ENCODE measurements at places on chromosomes 4 and X.

DNA sequence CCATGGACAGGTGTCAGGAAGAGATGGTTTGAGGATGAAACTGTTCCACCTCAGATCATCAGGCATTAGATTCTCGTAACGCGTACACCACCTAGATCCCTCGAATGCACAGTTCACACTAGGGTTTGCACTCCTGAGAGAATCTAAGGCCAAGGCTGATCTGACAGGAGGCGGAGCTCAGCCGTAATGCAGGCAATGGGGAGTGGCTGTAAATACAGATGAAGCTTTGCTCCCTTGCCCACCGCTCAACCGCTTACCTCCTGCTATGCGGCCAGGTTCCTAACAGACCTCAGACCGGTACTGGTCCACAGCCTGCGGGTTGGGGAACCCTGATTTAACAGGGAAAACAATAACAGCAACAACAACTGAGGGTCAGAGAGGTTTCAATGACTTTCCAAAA is 2.0 kb upstream of the TEC start:
- DNase-seq: no peak

GRCh38 chrX:102840871-102841705 is 96.0 kb upstream of the RAB40AL start:
- DNase-seq: no peak

- DNase-seq: no peak
These were observed 68.5 kb upstream of the DDX60 start for GRCh38 chr4:168387091-168387490.

GRCh38 chr4:181592221-181592745 is 650.9 kb upstream of the TENM3 start:
- no peak for DNase-seq

- no peak for DNase-seq
These were observed 155.8 kb upstream of the RAI2 start for GRCh38 chrX:18016941-18017340.

DNA sequence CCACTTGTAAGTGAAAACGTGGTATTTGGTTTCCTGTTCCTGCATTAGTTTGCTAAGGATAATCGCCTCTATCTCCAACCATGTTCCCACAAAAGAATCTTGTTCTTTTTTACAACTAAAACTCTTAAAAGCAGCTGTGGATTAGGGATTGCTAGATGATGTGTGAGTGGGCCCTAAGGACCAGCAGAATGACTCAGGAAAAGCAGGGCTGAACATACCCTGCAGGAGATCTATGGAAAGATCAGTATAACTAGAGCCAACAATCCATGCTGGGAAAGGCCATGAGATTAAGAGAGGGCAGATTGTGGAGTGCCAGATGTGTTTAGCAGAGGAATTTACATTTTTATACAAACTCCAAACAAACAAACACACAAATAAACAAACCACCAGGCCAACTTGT is 128.4 kb upstream of the TMEM164 start:
- no peak for DNase-seq

- DNase-seq: no peak
These were observed 1.4 kb downstream of the NDNF start for GRCh38 chr4:121070696-121071639.

DNA sequence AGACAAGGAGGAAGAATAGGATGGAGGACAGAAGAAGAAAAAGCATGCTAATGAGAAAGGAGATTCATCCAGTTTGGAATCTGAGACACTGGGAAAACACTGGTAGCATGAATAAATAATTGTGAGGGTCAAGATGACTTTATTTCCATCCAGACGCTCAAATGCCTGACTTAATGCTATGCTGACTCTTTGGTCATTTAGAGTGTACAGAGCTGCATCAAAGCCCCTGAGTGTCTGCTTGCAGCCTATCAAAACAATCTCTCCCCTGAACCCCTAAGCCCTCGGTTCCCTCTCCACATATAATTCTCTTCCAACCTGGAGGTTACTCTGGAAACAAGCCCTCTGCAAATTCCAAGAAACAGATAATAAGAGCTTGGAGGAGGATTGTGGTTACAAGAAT is 208.8 kb downstream of the MAGEB17 start:
- no peak for DNase-seq

Data from inflammatory macrophage (primary cell).